ENCODE measurements at places on chromosomes 4 and X.

- DNase-seq, result no peak
These were observed 240.1 kb upstream of the CTSO start for GRCh38 chr4:156193800-156194199.

GRCh38 chr4:139253713-139254112, 26.3 kb downstream of the MGARP start:
- no peak for DNase-seq

GRCh38 chr4:3294401-3295241, 1.8 kb downstream of the RGS12 start:
- DNase-seq, result no peak

GRCh38 chr4:10587697-10588096, 96.9 kb downstream of the CLNK start:
- DNase-seq, result no peak

- DNase-seq, result no peak
These were observed 23.8 kb downstream of the REELD1 start for GRCh38 chr4:146238107-146238506.

DNA sequence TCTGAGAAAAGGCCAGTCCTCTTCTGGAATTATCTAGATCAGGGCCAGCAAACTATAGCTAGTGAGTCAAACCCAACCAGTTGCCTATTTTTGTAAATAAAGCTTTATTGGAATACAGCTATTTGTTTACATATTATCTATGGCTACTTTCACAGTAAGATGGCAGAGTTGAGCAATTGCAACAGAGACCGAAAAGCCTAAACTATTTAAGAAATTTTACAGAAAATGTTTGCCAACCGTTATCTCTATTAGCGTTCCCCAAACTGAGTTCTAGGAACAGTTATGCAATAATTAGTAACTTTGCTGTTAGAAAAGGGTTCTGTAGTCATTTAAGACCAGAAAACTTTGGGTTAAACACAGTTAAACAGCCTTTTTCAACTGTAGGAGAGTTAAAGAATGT, 10.5 kb downstream of the TEX13B start:
- no peak for DNase-seq

DNA sequence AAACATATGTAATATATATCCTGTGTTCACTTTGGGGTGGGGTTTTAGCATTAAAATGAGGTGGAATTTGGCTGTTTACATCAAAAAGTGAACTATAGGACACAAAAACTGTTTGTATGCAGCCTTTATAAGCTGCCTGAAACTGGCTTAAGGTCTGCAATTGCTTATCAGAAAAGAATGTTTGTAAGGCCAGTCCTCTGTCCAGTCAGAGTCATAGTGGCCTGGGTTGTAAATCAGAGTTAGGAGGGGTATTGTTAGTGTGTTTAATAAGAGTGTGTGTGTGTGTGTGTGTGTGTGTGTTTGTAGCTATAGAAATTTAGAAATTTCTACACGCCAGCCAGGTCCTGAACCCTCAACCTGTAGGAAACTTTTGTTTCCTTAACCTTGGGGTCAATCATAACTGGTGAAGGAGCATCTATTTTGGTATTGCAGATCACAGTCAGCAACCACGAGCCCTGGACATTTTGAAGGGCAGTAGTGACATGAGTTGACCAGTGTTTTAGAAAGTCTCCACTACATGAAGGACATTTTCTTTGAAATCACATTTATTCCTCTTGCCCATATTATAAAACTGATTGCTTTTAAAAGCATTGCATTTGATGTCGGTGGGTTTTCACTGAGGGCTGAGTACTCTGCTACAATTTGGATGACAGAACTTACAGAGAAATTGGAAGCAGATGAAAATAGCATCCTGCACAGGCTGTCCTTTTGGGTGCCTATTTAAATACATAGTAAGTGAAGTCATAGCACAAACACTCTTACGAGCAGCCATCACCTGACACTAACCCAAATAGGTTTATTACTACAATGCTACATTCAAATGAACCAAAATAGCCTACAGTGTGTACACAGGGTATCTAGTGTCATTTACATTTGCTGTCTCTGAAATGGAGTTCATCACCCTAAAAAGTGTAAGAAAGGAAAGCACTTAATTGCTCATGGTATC, 11.2 kb upstream of the TMEM154 start:
- no peak for DNase-seq

- DNase-seq, result no peak
These were observed 546.9 kb downstream of the BCOR start for GRCh38 chrX:39550795-39551361.

DNA sequence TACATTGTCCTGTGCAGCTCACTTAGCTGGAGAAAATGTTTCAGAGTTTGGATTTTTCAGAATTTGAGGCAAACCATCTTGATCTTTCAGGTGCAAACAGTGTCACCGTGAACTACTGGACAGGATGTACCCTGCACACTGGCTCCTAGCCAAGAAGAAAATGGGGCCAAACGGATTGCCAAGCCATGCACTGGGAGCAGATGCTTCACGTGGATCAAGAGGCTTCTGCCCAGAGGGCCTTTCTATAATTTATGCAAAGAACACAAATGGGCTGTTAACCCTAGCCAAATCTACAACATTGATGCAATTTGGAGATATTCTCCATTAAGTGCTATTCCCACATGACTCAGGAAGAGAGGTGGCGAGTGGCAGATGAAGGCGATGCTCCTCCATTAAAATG, 46.9 kb upstream of the ATP8A1 start:
- DNase-seq, result no peak

DNA sequence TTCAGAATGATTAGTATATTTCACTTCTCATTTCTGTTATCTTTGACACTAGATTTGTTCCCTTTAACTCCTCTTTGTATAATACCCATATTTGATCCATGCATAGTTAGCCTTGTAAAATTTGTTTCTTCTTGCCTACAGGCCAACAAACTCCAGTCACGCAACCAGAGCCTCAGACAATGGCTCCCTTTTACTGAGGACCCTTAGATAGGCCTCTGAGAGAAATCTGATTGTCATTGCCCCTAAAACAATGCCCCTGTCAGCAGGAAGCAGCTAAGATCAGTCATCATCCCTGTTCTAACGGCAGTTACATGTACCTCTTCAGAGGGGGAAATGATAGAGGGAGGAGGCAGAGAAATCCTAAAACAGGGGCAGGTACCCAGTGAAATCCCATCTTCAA, 190.6 kb upstream of the TENT5D start:
- DNase-seq, result no peak

GRCh38 chr4:43357252-43357974, 464.9 kb downstream of the GRXCR1 start:
- DNase-seq, result no peak

GRCh38 chrX:21723814-21724213, 34.1 kb downstream of the SMPX start:
- DNase-seq, result no peak

GRCh38 chr4:37644962-37645361, 41.2 kb downstream of the RELL1 start:
- DNase-seq, result no peak

- peak; percentile 11 for DNase-seq
These were observed 1.0 kb upstream of the USP27X start for GRCh38 chrX:49878128-49878833.

DNA sequence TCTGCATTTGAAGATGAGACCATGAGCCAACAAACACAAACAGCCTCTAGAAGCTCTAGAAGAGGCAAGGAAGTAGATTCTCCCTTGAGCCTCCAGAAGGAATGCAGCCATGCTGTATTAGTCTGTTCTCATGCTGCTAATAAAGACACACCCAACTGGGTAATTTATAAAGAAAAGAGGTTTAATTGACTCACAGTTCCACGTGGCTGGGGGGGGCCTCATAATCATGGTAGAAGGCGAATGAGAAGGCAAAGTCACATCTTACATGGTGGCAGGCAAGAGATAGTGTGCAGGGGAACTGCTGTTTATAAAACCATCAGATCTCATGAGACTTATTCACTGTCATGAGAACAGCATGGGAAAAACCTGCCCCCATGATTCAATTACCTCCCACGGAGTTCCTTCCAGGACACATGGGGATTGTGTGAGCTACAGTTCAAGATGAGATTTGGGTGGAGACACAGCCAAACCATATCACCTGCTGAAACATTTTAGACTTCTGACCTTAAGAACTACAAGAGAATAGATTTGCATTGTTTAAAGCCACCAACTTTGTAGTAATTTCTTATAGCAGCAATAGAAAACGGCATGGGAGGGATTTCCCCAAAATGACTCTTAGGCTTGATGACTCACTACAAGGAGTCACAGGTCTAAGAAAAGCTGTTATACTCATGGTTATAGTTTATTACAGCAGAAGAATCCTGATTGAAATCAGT, 284.4 kb upstream of the SFRP2 start:
- peak; percentile 11 for DNase-seq

DNA sequence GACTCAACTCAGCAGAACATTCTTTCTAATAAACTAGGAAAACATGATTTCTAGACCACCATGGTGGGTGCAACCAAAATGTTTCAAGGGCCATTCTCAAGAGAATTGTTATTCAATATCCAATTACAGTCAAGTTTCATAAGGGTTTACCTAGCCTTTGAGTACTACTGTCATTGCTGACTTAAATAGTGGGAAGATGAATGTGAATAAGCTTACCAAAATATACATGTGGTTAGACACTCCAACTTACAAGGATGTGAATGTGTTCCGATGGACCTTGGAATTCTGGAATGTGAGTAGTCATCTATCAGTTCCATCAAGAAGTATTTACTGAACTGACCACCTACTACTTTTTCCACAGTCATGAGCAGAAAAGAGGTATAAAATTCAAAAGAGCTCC, 16.9 kb downstream of the SH3RF1 start:
- DNase-seq, result no peak

DNA sequence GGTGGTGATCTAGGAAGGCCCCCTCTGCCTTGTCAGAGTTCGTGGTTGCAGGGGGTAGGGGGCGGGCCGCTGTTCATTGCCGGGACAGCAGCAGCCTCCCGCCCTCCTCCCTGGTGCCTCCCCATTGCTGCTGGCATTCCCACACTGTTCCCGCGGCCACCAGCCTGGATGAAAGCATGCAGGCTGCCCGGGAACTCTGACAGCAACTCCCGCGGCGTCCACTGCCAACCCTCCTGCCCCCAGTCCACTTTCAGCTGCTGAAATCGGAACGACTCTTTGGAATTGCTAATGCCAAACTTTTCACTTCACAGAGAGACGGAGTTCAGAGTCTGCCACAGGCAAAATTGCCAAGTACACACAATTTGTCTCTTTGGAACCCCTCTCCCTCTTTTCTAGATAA, 121.9 kb downstream of the BEND2 start:
- peak; percentile 0 for DNase-seq

DNA sequence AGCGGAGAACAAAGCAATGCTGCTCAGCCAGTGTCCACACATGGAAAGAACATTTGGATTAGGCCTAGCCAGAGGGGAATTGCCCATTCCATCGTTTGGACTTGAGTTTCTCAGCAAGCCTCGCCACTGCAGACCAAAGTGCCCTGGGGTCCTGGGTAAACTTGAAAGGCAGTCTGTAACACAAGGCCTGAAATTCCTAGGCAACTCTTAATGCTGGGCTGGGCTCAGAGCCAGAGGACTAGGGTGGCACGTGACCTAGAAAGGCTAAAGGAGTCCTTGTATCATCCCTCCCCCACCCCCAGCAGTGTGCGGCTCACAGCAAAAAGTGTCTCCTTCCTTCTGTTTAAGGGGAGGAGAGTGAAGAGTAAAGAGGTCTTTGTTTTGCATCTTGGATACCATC, 210.4 kb upstream of the ARX start:
- no peak for DNase-seq

DNA sequence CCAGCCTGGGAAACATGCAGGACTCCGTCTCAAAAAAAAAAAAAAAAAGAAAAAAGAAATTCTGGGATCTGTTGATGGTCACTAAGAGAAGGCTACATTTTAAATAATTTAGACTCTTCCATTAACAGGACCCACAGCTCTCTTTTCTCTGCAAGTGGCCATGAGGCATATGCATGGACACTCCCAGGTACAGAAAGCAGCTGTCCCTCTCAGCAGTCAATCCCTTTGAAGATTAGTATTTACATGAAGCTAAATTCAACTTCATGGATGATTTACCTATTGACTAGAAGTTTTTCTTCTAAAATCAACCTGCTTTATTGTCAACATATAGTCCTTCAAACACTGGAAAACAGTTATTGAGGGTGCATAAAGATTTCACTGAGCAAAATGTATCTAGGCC, 139.9 kb downstream of the CPEB2 start:
- no peak for DNase-seq

DNA sequence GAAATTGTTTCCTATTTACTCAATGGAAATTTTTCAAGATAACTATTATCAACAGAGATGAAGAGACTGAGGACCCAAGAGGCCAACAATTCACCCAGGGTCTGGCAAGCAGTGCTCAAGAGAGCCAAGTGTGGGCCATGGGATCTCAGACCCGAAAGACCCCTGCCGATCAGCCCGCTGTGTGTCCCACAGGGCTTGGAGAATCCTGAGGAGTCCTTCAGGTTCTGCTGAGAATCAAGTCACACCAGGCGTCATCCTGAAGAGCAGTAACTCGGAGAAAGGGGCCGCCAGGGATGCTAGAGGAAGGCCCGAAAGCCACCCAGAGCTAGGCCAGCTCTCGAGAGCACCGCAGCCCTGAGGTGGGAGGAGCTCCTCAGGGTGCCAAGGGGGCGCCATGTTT, 48.7 kb downstream of the FGFRL1 start:
- DNase-seq, result no peak

GRCh38 chr4:43325220-43325967, 432.9 kb downstream of the GRXCR1 start:
- DNase-seq, result no peak

GRCh38 chr4:85995361-85995760, 364.5 kb downstream of the MAPK10 start:
- no peak for DNase-seq

- no peak for DNase-seq
These were observed 142.5 kb downstream of the HHIP start for GRCh38 chr4:144788469-144788868.

DNA sequence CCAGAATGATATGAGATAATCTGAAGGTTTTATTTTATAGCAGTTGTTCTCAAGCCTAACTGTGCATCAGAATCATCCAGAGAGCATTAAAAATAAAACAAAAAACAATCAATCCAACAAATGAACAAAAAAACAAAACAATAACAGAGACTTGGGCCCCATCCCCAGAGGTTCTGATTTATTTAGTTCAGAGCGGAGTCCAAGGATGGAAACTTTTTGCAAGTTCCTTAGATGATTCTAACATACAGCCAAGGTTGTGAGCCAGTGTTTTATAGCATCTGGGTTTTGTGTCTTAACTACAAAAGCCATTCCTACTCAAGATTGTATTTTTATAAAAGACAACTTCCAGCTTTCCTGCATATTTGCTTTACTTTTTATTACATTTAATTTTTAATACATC, 59.4 kb upstream of the GRPR start:
- no peak for DNase-seq

DNA sequence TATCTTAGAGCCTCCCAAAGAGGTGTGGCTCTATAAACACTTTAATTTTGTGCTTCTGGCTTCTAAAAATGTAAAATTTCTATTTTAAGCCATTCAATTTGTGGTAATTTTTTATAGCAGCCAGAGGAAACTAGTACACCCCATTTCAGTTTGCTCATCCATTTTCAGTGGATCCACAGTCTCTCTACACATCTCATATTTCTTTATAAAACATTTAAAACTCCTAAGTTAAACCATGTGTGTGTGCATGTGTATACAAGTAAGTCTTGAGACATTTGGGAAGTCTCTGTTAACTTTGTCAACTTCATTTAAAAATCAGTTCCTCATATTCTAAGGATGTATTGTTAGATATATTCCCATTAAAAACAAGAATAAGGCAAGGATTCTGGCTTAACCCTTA, 273.2 kb downstream of the IL15 start:
- no peak for DNase-seq

GRCh38 chrX:139883984-139884383, 48.9 kb downstream of the ATP11C start:
- no peak for DNase-seq

GRCh38 chrX:63967551-63967950, 182.5 kb upstream of the ARHGEF9 start:
- no peak for DNase-seq

Data from putamen (tissue), 1 donor.